Activated CD4-positive, alpha-beta memory T cell treated with anti-CD3 and anti-CD28 coated beads for 36 hours (primary cell): ENCODE measurements at places on chromosomes 5 and 9.

GRCh38 chr9:137205126-137206069 is at the start of the genes NDOR1 and TMEM203:
Gene NDOR1 (plus strand): TSS chr9:137205700. CDS start chr9:137205778, 78 bp downstream.
Gene TMEM203 (minus strand): TSS chr9:137205648. CDS start chr9:137205414, 234 bp downstream.
- DNase-seq = peak; percentile 96

- peak; percentile 23 for DNase-seq
Observed at GRCh38 chr5:154858972-154859871, 795 bp downstream of the CNOT8 start.

DNA sequence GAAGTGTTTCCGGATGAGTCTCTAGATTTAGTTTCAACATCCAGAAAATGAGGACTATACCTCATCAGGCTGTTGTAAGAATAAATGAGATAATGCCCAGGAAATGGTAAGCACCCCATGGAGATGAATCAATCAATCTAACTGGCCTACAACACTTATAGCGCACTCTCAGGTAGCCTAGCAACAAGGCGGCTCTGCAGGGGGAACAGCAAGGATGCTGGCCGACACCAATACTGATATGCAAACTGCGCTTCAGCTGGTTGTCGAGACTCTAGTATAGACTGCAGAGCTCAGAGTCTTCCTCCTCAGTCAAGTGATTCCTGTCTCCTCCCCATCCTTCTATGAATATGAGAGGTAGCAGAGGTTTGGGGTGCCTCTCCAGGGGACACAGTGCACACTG is 218.8 kb upstream of the WWC1 start:
- no peak for DNase-seq

- no peak for DNase-seq
Observed at GRCh38 chr5:33470544-33470943, 29.8 kb downstream of the TARS1 start.

GRCh38 chr5:84379749-84380148 is 4.9 kb downstream of the EDIL3 start:
- no peak for DNase-seq

GRCh38 chr5:34598177-34598794 is 57.8 kb upstream of the RAI14 start:
- no peak for DNase-seq

DNA sequence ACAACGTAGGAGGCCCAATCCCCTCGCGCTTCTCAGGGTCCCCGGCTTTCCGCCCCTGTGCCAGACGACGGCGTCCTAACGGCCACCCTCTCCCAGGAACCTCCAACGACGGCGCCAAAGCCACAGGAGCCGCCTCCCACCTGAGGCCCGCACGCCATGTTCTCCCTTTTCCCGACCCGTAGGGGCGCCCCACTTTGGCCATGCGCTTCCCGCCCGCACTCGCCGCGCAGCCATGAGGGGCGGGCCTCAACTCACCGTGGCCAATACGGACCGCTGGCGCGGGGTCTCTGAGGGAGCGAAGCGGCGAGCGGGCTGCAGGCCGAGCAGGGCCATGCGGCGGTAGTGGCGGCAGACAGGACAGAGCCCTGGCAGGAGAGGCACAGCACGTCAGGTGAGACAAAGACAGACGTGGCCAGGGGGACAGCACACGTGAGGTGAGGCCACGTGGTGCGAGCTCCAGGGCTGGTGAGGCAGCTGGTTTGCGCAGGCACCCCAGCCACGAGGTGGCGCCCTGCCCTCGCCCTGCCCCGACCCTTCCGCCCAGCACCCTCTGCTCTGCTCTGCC is 1005.5 kb upstream of the PTPRD start:
- no peak for DNase-seq

DNA sequence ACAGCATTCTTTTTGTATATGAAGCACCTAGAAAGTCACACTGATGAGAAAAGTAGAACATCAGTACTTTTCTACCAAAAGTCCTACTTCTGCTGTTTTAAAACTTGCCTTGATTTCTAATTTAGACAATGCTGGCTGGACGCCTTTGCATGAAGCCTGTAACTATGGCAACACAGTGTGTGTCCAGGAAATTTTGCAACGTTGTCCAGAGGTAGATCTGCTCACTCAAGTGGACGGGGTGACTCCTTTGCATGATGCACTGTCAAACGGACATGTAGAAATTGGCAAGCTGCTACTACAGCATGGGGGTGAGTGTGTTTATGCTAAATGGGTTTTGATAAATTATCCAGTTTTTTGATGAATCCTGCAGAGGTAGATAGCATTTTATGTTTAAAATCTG is 73.5 kb downstream of the SLF1 start:
- DNase-seq = no peak

GRCh38 chr5:119991625-119992024 is 362.3 kb downstream of the FAM170A start:
- DNase-seq = no peak

DNA sequence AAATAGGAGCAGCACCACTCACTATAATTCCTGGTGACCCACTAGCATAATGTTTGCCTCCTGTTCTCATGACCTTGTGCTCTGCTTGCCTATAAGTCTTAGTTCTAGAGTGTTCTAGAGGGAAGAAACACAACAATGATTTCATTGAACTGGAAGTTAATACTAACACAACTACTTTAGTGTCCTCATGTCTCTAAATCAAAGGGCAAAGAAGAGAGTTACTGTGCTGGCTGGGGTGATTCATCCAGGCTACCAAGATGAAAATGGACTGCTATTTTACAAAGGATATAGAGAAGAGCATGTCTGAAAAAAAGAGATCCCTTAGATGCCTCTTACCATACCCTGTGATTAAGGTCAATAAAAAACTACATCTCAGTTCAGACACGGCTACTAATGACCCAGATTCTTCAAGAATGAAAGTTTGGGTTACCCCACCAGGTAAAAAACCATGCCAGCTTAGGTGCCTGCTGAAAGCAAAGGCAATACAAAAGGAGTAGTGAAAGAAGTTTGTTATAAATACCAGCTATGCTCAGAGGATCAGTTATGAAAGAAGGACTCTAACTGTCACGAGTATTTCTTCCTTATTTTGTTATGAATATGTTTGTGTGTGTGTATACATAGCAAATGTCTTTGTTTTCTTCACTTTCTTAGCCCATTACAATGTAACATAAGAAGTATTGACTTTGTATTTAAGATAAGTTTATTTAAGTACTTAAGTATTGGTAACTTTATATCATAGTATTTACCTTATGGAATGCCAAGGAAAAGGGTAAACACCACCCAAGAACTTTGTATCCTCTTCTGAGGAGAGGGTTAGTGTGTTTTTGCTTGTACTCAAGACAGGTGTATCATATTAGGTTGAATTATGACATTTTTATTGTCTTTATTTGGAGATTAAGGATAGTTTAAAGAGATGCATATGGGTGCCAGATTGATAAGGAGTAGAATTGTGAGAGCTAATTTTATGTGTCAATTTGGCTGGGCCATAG is 314.1 kb upstream of the PTGER4 start:
- no peak for DNase-seq

DNA sequence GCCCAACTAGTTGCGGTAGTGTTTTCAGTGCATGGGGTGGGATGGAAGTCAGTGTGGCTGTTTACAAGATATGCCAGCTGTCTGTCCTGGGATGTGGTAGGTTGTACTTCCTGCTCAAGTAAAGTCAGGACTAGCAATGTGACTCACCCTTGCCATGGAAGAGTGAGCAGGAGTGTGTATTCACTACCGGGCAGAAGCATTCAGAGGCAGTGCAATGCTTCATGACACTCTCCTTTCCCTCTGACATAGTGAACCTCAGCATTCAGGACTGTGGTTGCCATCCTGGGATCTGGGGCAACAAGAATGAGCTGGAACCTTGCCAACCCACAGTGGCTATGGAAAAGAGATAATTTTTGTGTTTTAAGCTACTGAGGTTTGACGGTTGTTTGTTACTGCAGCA is 68.9 kb downstream of the BOD1 start:
- DNase-seq = no peak

GRCh38 chr5:39013938-39014337 is 60.3 kb downstream of the RICTOR start:
- no peak for DNase-seq

GRCh38 chr5:125720348-125720685 is 702.9 kb upstream of the GRAMD2B start:
- no peak for DNase-seq

GRCh38 chr9:3957306-3957705 is 342.6 kb downstream of the GLIS3 start:
- DNase-seq = no peak

- DNase-seq = no peak
Observed at GRCh38 chr5:15823398-15823797, 323.4 kb downstream of the FBXL7 start.

- peak; percentile 58 for DNase-seq
Observed at GRCh38 chr5:76331126-76331525, 72.0 kb upstream of the IQGAP2 start.

DNA sequence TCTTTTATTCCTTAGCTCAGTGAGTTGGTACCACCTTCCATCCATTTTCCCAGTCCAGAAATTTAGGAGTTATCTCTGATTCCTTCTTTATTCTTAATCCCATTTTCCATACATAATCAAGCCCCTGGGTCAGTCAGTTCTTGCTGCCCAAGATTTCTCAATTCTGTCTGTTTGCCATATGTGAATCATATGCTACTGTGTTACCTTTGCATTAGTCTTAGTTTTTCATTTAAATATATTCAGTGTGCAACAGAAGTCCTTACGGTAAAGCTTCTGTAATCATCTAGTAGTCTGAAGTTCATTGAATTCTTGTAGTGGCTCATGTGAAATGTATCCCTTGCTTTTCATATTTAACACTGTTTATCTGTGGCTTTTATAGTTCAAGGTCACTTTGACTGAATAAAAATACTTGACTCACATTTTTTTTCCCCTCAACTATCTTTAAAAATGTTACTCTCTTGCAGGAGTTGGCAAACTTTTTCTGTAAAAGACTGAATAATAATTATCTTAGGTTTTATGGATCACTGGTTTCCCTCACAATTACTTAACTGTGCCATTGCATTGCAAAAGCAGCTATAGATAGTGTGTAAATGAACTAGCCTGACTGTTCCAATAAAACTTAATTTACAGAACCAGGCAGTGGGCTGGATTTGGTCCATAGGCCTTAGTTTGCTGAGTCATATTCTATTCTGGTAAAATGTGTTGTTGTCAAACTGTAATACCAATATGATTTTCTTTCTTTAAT is 6.9 kb downstream of the KIAA1958 start:
- DNase-seq = no peak

- no peak for DNase-seq
Observed at GRCh38 chr9:121160025-121160424, 41.6 kb downstream of the RAB14 start.

DNA sequence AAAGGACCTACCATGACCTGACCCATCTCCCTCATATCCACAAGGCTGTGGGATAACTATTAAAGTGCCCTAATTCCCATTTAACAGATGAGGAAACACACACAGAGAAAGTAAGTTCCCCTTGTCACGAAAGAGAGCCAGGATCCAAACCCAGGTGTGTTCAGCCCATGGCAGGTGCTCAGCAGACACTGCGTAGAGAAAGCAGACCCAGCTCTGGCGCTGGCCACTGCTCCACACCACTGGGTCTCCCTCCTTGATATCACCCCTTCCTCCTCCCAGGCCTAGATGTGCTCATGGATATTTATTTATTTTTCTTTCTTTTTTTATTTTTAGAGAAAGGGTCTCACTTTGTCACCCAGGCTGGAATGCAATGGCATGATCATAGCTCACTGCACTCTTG is 24.0 kb upstream of the CORO2A start:
- no peak for DNase-seq

GRCh38 chr9:133115604-133116345 is 5.3 kb downstream of the RALGDS start:
- peak; percentile 89 for DNase-seq

- no peak for DNase-seq
Observed at GRCh38 chr5:38569180-38569579, 12.7 kb upstream of the LIFR start.

DNA sequence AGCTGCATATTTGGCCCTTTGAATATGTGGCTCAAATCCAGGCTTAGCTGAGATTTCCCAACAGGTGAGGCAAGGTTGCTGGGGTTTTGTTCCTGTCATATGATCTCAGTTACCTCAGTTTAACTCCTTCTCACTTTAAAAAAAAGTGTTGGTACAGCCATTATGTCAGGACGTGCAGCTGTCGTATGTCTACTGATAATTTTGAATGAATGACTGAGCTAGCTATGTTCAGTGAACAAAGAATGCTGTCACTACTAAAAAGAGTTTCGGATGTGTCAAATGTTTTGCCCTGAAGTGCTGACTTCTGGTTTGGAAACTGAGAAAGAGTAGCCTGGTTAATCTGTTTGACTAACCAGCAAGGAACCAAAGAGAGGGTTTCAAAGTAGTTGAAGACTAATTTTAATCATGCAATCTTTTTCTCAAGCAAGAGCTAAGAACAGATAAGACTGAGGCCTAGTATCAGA is 106.3 kb upstream of the NR3C1 start:
- no peak for DNase-seq

DNA sequence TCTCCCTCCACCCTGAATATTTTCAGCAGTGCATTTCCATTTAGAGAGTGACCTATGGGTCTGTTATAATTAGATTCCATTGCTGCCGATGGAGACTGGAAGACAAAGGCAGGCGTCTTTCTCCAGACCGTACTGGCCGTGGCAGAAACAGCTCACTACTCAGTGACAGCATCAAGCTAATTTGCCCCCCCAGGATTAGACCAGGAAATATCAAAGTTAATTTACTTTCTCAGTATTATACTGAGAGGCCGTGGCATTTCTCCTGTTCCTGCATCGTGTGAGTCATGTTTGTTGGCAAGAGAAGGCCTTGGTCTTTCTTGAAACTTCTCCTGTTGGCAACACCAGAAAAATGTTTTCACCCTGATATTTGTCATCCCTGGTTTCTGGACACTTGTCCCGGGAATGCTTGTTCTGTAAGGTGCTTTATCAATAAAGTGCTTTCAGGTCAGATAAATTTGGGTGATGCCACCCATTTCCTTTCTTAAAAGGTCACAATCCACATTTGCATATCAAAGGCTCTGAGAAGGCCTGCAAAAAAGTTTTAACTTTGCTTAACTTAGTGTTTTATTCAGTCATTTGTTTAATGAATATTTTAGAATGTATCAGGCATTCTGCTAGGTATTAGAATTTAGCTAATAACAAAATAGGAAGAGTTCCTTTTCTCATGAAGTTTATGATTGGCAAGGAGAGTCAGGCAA is 28.4 kb downstream of the SV2C start:
- DNase-seq = no peak

GRCh38 chr9:136284951-136285350 is 18.9 kb downstream of the CCDC187 start:
- DNase-seq = no peak

DNA sequence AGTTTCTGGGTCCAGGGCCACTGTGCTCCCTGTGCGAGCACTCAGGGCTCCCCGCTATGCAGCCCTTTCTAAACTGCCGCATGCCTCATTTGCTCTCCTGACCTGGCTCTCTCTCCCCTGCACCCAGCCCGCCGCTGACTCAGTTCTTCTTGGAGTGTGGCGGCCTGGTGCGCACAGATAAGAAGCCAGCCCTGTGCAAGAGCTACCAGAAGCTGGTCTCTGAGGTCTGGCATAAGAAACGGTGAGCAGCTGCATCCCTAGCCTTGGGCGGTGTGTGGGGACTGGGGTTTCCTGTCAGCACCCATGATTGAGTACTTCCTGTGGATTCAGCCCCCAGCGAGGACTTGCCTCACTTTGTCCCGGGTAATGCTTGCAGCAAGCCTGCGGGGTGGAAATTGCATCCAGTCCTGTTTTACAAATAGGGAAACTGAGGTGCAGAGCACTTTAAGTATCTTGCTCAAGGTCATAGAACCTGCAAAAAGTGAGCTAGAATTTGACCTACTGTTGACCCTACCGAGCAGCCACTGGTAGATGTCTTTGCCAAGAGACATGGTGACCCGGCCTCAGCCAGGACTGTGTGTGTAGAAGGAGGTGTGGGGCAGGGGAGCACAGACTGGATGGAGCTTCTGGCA is 27.9 kb downstream of the USP20 start:
- DNase-seq = peak; percentile 89

- DNase-seq = no peak
Observed at GRCh38 chr9:124384846-124385245, 30.4 kb downstream of the PSMB7 start.
